OCI-LY7 (cell line): ENCODE measurements at places on chromosomes 1 and 21.

- no peak for DNase-seq
Observed at GRCh38 chr1:207892764-207893163, 18.2 kb downstream of the CD34 start.

- DNase-seq = peak; percentile 29
Observed at GRCh38 chr1:36542962-36543515, 60.3 kb upstream of the CSF3R start.

DNA sequence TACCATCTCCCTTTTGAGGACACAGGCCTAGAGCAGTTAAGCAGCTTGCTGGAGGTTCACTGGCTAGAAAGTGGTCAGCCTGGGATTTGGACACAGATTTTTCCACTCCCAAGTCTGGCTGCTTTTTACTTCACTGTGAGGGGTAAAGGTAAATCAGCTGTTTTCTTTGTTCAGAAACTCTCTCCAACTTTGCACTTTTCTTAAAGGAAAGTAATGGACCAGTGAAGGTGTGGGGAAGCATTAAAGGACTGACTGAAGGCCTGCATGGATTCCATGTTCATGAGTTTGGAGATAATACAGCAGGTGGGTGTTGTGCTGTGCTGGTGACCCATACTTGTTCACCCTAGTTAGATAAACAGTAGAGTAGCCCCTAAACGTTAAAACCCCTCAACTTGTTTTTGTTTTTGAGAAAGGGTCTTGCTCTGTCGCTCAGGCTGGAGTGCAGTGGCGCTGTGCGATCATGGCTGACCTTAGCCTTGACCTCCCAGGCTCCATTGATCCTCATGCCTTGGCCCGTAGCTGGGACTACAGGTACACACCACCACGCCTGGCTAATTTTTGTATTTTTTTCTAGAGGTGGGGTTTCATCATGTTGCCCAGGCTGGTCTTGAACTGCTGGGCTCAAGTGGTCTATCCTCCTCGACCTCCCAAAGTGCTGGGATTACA lies 4.2 kb downstream of the SOD1 start:
- no peak for DNase-seq

GRCh38 chr21:34522284-34522683 lies 10.3 kb upstream of the KCNE1 start:
- DNase-seq = no peak

DNA sequence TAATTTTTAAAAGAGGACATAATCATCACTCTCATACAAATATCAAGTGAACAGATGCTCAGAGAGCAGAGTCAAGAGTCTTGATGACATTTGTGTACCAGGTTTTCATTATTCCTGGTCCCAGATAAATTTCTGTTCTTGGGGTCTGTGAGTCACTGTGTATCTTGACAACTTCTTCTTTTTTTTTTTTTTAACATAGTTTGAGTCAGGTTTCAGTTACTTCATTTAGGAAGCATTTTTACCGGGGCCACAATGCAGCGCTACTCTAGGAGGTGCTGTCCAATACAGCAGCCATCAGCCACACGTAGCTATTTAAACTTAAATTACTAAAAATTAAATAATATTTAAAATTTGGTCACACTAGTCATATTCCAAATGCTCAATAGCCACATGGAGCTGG lies 188.1 kb upstream of the SAMSN1 start:
- no peak for DNase-seq

GRCh38 chr1:206963740-206964139 lies 6.5 kb downstream of the FCAMR start:
- DNase-seq = no peak

GRCh38 chr1:26459573-26460031 lies 12.6 kb upstream of the HMGN2 start:
- no peak for DNase-seq

GRCh38 chr1:4081806-4082711 lies 182.0 kb upstream of the C1orf174 start:
- no peak for DNase-seq

GRCh38 chr1:115496904-115497527 lies 144.8 kb upstream of the VANGL1 start:
- no peak for DNase-seq

- DNase-seq = no peak
Observed at GRCh38 chr1:115133440-115133839, 44.1 kb upstream of the TSPAN2 start.

DNA sequence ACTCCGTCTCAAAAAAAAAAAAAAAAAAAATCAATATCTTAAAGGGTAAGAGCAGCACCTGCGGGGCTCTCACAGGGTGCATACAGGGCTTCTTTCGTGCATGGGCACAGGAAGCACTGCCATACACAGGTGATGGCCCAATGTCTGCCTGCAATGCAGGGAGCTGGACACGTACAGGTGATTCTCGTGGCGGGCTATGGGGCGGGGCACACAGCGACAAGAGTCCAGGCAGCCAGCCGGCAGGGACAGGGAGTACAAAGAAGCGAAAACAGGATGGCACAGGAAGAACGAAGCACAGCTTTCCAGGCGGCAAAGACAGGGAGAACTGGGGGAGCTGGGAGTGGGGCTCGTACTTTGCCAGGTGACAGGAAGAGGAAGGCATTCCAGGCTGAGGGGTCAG lies 1.6 kb downstream of the KIF17 start:
- DNase-seq = no peak

DNA sequence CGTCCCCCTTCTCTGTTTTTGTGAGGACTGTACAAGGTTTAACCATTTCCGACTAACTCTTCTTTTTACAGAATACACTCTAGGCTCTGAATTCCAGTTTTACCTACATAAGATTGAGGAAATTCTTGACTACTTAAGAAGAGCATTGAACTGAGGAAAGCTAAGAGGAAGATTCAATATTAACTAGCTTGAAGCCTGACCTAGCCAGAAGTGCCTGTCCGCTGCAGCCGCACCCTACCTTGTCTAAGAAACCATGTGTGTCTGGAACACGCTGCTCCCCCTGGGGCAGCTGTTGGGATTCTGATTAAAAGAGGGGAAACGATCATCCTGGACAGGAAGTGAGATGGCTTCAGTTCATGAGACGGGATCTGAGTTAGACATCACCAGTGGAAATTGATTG lies 28.9 kb downstream of the CA6 start:
- DNase-seq = no peak

DNA sequence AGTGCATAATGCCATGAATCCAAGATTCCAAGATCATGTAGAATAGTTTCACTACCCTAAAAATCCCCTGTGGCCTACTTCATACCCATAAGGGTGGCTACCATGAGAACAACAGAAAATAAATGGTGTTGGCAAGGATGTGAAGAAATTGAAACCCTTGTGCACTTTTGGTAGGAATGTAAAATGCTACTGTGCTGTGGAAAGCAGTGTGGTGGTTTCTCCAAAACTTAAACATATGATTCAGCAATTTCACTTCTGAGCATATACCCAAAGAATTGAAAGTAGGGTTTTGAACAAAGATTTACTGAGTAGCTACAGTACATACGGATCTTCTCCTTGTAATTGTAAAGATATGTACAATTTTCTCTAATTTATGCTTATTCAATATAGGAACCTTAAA lies 16.0 kb downstream of the FNBP1L start:
- no peak for DNase-seq
